ENCODE measurements at places on chromosomes 16 and 17.

- DNase-seq, result no peak
Measured at GRCh38 chr16:74521691-74522090, 85.2 kb downstream of the GLG1 start.

DNA sequence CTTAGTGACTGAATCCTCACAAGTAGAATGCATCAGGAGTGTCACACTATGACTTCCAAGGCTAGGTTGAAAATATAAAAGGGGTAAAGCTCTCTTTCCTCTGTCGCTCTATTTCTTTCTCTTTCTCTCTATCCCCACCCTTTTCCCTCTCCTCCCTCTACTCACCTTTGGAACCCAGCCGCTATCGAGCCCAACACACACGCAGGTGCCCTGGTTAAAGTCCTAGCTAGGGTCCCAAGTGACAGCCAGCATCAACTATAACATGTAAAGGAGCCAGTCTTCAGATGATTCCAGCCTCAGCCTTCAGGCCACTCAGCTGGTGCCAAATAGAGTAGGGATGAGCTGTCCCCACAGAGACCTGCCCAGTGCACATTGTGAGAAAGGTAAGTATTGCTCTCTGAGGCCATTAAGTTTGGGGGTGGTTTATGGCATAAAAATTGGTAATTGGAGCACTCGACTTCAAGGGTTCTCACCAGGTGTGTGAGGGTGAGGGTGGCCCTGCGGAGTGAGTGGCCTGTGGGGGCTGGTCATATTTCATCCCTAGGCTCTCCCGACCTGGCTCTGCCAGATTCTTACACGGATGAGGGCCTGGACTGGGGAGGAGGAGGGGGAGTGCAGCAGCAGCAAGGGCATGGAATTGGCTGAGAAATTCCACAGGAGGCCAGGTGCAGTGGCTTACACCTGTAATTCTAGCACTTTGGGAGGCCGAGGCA, 14.9 kb upstream of the C16orf54 start:
- no peak for DNase-seq

- no peak for DNase-seq
Measured at GRCh38 chr16:2042986-2043666, 4.5 kb downstream of the NTHL1 start.

GRCh38 chr17:81741049-81741593, 29.0 kb downstream of the SLC25A10 start:
- DNase-seq, result no peak

DNA sequence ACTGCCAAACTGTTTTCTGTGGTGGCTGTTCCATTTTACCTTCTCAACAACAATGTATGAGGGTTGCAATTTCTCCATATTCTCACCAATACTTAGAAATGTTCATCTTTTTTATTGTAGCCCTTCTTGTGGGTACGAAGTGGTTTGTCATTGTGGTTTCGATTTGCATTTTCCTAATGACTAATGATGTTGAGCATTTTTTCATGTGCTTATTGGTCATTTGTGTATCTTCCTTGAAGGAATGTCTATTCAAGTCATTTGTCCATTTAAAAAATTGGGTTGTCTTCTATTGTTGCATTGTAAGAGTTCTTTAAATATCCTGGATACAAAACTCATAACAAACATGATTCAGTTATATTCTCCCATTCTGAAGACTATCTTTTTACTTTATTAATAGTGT, 47.5 kb upstream of the CCL2 start:
- DNase-seq, result no peak

DNA sequence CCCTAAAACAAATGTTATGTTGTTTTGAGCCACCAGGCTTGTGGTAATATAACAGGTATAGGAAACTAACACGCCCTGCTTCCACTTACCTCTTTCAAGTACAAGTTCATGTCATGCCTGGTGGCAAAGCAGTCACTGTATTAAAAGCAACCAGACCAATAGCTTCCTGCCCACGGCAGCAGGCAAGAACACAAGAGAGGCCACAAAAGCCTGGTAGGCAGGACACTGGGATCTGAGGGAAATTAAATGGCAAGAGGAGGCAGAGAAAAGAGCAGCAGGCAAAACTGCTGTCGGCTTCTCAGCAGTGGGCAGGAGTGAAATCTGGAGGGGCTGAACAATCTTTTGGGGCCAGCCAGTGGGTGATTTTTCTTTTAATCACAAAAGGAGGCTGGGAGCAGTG, 2.2 kb downstream of the CYTH1 start:
- no peak for DNase-seq

GRCh38 chr16:76941113-76941512, 249.9 kb upstream of the MON1B start:
- no peak for DNase-seq

DNA sequence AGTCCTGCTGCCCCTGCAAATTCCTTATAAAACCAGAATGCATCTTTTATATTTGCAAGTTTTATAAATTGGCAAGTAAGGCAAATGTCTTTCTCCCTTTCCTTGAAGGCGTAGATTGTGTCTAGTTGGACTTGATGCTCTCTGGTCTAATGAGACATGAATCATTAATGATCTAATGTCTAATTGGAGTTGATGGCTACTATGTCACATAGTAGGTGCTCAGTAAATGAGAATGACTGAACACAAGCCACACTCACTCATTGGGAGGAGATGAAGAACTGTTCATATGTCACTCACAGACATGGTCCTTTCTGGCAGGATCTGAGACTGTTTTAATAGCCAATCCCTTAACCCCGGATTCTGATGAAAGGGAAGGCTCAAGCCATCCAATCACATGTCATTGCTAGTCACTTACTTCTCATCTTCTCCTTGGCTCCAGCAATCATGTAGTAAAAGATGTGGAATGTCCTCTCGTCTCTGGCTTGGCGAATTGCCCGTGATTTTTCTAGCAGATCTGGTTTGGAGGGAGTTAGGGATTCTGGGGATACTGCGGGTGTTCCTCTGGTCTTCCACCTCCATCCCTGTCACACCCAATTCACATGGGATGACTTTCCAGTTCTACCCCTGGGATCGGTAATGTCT, 81.0 kb downstream of the MYH11 start:
- DNase-seq, result no peak

- no peak for DNase-seq
Measured at GRCh38 chr17:57080718-57081117, 4.3 kb upstream of the AKAP1 start.

GRCh38 chr17:79685121-79685520, 45.6 kb upstream of the ENPP7 start:
- DNase-seq, result no peak

- no peak for DNase-seq
Measured at GRCh38 chr17:43373356-43373755, 25.4 kb upstream of the ARL4D start.

DNA sequence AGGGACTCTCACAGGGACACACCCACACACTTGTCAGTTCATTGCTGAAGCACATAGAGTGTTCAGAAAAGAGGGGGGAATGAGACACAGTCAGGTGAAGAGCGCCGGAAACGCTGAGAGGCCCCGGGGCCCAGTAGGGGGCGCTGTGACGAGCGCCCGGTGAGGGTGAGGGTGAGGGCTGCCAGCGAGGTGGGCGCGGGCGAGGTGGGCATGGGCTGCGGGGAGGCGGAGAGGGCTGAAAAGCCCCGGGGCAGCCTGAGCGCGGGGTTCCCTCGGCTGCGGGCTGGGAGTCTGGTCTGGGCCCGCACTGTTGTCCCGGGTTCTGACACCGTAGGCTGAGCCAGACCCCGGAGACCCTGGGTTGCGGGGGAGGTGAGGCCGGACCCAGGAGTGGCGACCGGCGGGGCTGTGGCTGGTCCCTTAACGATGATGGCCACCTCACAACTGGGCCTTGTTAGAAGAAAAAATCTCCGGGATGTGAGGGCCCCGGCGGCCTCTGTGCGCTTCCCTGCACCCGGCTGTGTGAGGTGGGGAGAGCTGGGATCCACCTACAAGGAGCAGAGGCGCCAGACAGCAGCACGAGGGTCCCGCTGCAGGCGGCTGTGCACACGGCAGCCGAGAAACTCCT, 91.4 kb downstream of the C16orf78 start:
- no peak for DNase-seq

DNA sequence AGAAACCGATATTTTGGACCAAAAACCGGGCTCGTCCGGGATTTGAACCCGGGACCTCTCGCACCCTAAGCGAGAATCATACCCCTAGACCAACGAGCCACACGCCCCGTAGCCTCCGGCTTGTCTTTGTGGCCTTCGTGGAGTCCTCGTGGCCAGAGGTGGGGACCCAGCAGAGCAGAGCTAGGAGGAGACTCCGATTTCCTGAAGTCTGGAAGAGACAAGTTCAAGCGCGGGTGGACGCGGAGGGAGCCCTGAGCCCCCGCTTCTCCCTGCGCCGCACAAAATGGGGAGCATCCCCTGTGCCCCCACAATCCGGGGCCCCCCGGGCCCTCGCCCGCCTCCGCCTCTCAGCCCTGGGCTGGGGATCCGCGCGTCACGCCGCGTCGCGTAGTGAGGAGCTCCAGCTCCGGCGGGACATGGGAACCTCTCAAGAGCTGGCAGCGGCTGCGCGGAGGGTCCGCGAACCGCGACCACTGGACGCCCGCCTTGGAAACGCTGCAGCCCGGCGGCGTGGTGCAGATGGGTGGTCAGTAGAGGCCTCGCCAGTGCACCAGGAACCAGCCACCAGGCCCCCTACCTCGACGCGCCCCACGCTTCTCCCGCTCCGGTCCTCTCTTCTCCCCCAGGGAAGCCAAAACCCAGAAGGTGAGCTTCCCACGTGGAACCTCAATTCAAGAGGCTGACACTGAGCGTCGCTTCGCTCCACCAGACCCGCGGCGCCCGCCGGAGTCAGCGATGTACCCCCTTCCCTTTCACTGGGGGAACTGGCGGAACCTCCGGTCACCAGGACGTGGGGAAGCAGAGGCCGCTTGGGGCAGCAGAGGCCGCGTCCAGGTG, 5.2 kb upstream of the OR1F1 start:
- DNase-seq, result no peak

- no peak for DNase-seq
Measured at GRCh38 chr16:692356-693108, 2.3 kb upstream of the WDR24 start.

DNA sequence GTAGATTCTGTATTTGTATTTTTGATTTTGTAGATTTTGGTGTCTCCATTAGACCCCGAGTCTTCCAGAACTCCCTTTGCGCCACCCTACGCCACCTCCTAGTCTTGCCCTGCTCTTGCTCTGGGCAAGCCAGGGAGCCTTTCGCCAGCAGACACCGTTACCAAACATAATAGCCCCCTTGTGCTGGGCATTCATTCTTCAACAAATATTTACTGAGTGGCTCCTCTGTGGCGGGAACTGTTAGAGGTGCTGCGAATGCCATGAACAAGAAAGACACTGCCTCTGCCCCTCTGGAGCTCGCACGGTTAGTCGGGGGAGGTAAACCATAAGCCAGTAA, 841 bp upstream of the GPT2 start:
- DNase-seq, result no peak

- no peak for DNase-seq
Measured at GRCh38 chr16:81917375-81917774, 93.9 kb downstream of the SDR42E1 start.

DNA sequence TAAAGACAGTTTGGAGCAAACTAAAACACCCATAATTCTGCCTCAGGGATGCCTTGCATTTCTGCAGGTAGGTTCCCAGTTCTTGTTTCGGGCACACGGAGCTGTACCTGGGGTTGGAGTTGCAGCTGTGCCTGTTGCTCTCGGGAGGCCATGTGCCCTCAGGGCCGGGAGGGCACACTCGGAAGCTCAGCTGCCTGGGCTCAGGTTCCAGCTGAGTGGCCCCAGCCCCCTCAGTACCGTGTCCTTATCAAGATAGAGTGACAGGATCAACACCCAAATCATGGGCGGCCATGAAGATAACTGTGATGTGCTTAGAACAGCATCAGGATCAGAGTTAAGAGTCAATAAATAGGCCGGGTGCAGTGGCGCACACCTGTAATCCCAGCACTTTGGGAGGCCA, 107.9 kb downstream of the SNX29 start:
- DNase-seq, result no peak

- no peak for DNase-seq
Measured at GRCh38 chr16:31329671-31330552, 25.1 kb upstream of the ITGAX start.

DNA sequence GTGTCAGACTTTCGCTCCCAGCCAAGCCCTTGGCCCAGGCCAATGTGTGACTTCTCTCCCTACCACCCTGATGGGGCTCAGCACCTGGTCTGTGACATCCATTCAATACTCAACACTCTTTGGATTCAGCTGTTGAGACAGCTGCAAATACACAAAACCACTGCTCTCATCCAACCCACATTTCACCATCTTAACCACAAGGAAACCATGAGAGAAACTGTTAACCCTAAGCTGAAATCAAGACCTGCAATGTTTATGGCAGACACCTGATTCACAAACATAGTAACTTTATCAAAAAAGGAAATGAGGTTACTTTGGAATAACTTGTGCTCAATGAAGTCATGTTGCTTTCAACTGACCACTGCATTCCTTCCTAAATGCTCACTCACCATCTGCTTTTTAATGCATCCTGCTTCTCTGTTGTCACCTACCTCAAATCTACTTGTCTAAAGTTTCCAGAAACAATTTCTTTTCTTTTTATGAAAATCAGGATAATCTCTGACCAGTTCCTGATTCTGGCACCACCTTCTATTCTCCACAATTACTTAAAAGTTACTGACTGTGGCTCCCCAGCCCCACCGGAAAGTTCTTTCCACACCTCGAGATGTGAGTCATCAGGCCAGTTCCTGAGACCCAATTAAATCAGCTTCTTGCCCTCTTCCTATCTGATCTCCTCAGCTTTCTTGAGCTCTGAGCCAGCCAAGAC, 88.2 kb downstream of the NOG start:
- DNase-seq, result peak; percentile 69

DNA sequence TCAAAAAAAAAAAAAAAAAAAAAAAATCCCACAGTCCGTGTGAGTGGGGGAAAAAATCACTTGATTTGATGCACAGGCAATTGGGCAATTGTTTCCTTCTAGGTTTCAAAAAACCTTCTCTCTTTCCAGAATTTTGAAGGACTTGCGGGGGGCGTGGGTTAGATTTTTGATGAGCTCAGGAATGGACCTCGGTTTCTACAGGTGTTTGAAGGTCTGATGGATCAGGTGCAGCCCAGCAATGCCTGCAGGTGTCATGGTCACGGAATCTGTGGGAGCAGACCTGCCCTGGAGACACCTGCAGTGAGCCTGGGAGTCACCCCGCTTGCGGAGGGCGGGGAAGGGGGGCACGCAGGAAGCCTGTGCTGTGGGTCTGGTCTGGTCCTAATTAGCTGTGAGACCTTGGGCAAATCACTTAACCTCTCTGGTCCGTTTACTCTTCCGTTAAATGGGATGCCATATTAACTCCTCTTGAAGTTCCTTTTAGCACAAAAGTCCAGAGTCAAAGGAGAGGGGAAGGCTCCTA, 174.2 kb downstream of the IRF8 start:
- no peak for DNase-seq

DNA sequence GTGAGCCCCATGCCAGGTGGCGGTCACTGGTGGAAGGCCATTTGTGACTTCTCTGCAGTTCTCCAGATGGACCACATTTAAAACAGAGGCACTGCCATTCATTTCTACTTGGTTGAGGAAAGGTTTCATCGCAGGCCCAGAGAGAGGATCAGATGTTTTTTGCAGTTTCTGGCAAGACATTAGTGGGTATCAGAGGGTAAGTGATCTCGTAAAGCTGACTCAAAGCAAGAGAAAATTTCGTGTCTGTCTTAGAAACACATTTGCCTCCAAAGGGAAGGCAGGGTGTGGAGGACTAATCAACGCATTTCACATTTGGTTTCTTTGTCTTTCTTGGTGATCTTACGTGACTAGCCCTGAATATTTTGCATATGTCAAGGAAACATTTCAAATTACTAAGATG, 81.8 kb downstream of the PRKCB start:
- DNase-seq, result no peak

All from fibroblast of skin of left quadriceps (primary cell).